Left hindlimb (tissue), 1 donor: ENCODE measurements at places on chromosomes 4 and X.

DNA sequence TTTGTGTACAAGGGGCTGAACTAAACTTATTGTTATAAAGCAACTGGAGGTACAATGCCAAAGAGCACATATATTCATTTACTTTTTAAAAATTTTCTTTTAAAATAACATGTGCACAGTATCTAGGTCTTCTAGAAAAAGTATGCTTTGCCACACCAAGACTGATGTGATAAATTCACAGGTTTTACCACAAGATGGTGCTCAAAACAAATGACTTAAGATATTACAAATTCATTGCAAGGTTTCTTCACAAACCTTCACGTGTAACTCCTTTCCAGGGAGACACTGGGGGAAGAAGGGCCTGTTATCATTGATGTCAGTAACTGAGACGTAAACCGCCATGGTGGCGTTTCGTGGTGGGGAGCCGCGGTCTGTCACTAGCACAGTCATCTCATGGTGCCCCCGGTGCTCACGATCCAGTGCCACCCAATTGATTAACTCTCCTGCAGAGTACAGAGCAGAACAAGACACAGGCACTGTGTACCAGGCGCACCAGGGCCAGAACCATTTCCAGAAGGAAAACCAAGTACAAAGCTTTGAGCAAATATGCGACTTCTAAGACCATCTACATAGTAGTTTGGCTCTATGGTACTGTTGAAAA is 162.2 kb downstream of the DCHS2 start:
- DNase-seq = no peak

- no peak for DNase-seq
Measured at GRCh38 chr4:38757945-38758600, 24.7 kb downstream of the TLR10 start.

GRCh38 chrX:112545051-112545450 is 134.7 kb downstream of the LHFPL1 start:
- DNase-seq = no peak

- DNase-seq = no peak
Measured at GRCh38 chr4:39043058-39043860, 11.1 kb upstream of the TMEM156 start.

DNA sequence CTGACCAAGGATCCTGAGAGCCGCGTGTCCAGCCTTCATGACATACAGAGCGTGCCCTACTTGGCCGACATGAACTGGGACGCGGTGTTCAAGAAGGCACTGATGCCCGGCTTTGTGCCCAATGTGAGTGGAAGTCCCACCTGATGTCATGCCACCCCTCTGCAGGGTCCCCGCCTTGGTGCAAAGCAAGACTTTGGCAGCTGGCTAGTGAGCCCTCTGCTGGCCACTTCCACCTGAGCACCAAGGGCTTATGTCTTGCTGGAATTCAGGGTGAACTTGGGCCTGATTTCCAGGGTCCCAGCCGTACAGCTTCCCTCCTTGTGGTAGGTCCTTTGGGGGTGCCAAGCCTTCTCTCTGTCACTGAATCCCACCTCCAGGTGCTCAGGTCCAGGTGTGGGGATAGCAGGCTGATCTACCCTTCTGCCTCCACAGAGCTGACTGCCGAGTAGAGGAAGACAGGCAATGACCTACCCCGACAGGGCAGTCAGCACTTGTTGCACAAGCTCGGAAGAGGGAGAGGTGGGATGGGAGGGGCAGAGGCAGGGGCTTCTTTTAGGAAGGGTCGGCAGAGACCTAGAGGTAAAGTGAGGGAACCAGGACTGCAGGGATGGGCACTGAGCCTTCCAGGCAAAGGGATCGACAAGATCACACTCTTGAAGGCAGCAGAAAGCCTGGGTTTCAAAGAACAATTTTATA is 248.1 kb downstream of the EVC2 start:
- DNase-seq = no peak

DNA sequence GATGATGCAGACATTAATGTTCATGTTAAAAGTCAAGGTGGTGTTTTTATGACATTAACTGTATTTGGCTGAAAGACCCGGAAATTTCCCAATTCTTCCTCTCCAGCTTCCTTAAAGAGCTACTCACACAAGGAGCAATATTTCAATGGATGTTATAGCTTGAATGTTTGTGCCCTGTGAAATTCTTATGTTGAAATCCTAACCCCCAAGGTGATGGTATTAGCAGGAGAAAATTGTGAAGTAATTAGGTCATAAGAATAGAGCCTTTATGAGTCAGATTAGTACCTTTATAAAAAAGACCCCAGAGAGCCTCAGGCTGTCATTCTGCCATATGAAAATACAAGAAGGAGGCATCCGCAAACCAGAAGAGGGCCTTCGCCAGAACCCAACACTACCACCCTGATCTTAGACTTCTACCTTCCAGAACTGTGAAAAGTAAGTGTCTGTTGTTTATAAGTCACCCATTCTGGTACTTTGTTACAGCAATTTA is 3.6 kb downstream of the TLR1 start:
- no peak for DNase-seq

DNA sequence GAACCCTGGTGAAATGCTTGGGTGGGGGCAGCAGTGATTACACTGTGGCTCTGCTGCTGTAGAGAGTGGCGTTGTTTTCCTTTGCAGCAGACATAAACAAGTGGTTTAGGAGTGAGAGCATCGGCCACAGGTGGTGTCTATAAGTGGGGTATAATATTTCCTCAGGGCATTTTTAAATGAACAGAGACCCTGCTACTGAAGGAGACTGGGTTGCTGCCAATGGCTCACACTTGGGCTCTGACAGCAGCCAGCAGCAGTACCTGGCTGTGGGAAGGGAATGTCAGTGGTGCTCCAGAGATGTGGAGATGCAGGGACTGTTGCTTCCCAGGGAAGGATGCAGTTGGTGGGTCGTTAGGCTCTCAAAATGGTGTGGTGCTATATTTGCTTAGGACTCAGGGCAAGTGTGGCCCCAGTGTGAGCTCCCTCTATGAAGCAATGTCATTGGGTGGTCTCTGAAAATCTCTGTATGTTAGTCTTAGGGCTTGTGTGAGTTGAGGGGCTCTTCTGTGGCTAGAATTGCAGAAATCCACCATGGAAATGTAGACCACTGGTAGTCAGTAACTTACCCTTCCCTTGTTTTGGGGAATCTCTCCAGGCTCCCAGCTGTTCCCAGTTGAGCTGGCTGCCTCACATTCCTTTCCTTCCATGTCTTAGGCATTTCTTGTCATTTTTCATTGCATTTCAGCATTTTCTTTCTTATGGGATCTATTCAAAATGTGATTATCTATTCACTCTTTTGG is 1023.0 kb upstream of the GRID2 start:
- no peak for DNase-seq
